Activated T-helper 1 cell treated with anti-CD3 and anti-CD28 coated beads, Interleukin-2, amount 50 U/mL, for 16 hours (primary cell): ENCODE measurements at places on chromosomes 2 and 18.
A peak's percentile ranks its signal among the peaks of the same experiment; 100 is the strongest.

DNA sequence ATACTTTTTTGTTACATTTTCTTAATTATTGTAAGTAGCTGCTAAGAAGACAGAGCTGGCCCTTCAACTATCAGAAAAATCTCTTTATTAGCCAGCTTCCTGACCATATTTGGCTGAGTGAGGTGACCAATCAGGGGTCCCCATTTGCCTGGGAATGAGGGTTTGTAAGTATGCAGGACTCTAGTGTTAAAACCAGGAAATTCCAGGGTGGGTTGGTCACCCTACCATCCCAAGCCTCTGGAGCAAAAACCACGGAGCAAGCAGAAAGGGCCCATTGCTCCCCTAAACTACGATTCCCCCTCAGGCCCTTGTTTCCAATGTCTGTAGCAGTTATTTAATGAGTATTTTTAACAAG, 165.6 kb upstream of the NCKAP5 start:
- DNase-seq: no peak

DNA sequence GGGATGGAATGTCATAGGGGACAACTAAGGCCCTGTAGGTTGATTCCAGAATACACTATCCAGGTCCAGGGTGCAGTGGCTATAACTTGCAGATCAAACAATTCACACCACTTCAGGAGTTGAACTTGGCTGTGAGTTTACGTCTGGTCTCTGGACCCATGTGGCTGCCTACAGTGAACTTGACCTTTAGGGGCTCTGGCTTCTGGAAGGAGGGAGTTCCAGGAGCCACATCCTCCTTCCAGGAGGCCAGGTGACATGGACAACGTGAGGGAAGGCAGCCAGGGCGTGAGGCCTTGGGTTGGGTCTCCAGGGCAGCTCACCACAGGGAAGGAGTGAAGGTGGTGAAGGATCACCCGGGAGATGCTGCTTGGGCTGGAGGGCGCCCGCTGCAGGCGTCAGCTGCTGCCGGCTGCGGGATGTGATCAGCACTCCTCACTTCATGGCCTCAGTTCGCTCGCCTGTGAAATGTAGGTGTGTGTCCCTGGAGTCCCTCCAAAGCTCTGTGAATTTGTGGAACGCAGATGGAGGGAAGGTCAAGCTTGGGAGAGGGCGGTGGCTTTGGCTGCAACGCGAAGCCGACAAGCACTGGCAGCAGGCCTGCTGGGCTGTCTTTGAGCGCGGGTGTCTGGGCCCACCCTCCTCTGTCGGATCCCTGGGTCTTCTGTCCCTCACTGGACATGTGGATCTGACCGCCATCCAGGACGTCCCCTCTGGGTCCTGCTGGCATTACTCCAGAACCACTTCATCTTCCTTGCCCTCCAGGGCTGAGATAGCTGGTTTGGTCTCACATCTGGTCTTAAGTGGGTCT, 146.5 kb downstream of the GLI2 start:
- DNase-seq: no peak

DNA sequence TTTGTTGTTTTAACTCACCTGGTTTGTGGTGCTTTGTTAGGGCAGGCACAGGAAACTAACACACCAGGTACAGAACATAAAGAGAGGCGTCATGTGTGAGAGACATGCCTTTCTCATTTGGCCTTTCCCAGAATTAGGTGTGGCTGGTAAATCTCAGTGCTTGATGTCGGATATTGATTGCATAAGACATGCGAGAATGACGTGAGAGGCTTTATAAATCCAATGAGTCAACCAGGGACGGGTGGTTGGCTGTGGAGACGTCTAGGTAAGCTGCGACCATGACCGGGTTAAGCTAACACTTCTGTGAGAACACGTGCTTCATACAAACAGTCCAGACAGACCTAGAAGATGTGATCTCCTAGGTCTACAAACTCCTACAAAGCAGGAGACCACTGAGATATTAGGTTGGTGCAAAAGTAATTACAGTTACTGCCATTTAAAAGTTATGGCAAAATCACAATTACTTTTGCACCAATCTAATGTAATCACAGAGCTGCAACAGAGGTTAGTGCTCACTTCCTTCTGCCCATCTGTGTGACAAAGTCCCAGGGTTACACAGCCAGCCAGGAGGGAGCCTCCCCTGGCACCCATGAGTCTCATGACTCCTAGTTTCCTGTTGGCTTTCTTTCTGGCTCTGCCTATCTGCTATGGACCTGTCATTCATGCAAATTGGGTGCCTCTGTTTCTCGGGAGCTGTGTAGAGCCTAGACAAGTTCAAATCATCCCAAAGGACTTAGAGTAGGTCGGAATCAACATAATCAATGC, 98.9 kb upstream of the ATP8B1 start:
- DNase-seq: no peak

- no peak for DNase-seq
These were observed 20.9 kb upstream of the TANK start for GRCh38 chr2:161139098-161139987.

DNA sequence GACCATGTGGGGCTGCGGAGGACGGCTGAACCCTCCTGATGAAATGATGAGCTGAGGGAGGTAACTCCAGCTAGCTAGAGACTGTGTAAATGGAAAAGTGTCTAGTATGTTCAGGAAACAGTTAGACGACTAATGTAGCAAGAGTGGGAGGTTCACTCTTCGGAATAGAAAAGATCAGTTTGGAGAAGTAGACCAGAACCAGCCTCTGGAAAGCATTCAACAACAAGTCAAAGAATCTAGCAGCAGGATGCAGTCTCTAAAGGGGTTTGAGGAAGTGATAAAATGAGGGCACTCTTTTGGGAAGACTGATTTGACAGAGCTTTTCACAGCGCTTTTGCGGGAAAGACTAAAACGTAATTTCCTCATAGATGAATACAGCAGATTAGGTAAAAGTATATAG, 79.6 kb downstream of the GAREM1 start:
- no peak for DNase-seq

DNA sequence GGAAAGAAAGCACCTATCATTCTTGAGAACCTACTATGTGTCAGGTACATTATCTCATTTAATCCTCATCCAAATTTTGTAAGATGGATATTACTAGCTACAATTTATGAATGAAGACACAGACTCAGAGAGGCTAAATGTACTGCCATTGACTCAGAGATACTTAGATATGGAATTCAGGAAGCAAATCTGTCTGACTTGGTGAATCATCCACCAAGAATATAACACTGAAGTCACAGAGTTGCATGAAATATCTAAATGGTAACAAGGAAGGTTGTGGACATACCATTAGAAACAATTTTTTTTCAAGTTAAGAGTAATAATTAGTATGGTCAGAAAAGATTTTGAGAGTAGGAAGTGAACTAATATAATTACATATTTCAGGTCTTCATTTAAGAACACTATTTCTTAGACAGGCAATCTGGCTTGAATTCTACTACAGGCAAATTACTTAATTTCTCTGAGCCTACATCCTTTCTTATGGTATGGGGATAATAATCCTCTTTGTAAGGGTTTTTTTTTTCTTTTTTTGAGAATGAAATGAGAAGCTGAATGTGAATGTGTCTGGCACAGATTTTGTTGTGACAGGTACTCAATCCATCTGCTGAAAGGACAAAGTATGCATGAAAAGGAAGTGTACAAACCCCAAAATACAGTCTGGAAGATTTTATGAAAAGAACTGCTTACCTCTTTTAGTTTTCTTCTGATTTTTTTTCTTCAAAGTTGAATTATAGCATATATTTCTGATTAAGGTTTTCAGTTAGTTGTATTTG, 14.8 kb upstream of the C2orf66 start:
- no peak for DNase-seq

GRCh38 chr18:11982981-11983380, 1.7 kb downstream of the IMPA2 start:
- no peak for DNase-seq

GRCh38 chr2:37997629-37998028, 72.5 kb downstream of the RMDN2 start:
- DNase-seq: no peak

DNA sequence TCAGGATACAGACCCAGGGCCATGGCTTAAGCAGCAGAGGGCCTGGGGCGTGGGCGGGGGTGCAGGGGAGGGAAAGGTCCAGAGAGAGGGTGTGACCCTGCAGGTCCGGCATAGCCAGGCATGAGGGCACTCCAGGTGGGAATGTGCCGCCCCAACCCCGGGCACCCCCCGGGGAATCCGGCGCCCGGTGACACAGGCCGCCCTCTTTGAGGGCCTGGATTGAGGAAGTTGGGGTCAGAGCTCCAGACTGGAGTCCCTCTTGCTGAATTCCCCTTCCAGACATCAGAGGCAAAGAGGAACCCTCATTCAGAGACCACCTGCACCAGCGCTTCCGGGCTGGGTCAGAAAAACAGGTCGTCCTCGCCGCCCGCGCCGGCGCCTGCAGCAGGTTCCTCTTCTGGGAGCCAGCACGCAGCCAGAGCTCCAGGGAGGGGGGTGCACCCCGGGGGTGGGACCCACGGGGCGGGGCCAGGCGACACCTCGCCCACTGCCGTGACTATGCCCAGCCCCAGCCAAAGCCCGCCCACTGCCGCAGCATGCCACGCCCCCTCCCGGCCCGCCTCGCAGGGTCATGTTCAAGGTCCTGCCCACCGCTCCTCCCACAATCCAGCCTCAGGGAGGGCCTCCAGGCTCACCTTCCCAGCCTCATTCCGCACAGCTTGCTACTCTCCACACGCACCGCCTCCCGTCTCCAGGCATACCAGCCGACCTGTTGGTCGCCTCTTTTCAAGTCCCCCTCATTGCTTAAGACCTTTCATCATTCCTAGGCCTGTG, 98.3 kb upstream of the ID2 start:
- DNase-seq: peak; percentile 44

DNA sequence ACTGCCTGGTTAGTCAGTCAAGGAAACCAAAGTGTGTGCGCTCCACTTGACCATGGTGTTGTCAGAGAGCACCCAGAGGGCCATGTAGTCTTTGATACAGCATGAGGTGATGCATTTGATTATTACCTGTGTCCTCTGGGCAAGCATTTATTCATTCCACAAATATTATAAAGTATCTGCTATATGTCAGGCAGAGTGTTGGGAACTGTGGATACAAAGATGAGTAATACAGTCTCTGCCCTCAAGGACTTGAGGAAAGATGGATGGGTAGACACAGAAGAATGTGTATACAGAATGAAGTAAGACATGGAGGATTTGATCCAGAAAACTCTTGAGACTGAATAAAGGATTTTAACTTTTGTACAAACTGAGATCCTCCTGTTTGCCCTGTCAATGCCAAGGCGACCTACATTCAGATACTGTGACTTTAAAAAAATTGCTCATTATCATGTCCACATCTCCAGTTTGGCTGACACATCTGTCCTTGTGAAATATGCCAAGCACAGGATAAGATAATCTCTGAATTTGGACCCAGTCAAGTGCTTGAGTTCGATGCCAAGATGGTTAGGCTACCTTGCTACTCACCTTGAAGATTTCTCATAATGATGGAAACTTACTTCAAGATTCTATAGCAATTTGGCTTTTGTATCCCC, 50.8 kb downstream of the ACYP2 start:
- DNase-seq: no peak

DNA sequence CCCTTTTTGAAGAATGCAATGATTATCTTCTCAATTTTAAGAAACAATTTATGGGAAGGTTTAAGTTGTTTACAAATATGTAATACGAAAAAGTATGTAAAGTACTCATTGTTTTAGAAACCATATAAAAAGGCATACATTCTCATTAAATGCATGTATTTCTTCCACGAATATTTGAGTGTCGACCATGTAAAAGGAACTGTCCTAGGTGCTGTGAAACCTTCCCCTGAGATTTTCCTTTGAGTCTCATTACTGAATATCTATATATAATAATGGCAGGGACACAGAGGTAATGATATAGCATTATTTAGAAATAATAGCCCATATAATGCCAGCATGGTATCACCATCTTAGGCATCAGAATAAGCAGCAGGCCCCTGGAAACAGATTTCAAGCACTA, 239.3 kb downstream of the ERBB4 start:
- DNase-seq: no peak

- DNase-seq: no peak
These were observed 162.9 kb upstream of the KYNU start for GRCh38 chr2:142714600-142714999.

DNA sequence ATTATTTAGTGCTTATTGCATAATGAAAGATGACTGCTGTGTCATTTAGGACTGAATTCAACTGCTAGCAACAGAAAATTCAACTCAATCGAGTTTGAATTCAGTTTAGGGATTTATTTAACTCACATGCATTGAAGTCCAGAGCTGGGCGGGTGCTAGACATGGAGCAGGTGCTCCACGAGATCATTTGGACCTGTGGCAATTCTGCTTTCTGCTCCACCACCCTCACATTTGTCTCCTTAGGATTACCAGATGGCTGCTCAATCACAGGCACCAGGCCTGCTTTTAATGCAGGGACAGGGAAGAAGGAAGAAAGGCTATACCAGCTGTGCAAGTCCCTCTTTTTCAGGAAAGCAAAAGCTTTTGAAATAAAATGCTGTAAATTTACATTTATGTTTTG, 572.9 kb upstream of the SLC8A1 start:
- no peak for DNase-seq

DNA sequence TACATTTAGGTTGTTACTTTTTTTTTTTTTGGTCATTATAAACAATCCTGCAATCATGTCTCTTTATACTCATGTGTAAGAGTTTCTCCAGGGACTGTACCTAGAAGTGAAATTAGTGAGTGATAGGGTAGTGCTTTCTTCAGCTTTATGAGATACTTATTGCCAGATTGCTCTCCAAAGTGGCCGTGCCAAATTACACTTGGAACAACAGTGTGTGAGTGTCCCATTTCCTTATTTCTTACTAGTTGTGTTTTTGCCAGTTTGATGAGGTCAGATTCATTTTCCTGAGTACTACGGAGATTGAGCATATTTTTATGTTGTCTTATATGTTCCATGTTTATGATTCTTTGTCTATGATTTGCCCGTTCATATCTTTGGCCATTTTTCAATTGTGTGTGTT, 39.2 kb downstream of the GALNT1 start:
- no peak for DNase-seq

GRCh38 chr2:80687524-80687923, 383.0 kb upstream of the LRRTM1 start:
- no peak for DNase-seq

- DNase-seq: peak; percentile 64
These were observed 6.5 kb upstream of the WNT6 start for GRCh38 chr2:218852911-218853667.

DNA sequence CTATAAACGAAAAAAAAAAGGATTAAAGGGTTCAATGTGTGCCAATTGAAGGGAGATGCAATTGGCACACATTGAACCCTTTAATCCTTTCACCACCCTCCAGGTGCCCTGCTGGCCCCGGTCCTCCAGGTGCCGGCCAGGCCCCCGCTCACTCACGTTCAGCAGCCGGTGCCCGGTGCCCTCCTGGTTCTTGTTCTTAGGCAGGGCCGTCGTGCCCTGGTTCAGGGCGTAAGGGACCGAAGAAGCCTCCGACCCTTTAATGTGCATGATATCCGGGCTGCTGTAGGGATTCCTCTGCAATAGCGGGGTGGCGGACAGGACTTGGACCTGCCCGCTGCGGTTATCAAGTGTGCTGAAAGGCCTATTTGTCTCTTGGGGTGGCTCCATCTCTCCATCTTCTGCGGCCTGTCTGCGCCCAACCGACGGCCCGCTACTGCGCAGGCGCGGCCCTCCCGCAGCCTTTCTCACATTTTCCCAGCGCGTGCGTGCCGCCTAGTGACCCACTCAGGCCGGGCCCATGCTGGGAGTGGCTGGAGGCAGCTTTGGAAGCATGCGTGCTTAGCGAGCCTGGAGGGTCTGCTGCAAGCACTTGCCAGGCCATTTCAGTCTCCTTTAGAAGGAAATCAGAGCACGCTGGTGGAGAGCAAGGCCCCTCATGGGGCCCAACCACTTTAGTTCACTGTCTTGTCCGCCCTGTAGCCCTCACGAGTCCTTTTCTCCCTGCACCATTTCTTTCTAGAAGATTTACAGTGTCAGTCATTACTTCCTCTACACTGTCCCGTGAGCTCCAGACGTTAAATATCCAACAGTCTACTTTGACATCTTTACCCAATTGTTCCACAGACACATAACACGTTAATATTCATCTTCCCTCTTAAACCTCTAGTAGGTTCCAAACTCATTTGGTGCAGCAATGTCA, 24.3 kb downstream of the TMEM237 start:
- DNase-seq: no peak
